ENCODE measurements at places on chromosomes 4 and X.

DNA sequence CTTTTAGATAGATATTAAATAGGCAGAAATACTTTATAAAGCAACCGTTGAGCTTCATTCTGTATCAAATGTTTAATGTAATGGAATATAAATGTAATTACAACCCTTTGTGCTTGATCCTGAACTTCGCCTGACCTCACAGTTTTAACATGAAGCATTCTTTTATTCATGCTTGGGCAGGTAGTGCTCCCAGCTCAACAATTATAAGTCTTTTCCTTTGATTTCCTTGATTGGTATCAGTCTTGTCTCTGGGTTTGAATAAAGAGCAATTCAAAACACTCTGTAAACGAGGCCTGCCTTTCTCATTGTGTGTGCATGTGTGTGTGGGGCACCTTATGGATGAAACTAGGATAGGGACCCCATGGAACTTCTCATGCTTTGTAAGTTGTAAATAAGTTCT lies 6.8 kb downstream of the METAP1 start:
- DNase-seq: no peak

DNA sequence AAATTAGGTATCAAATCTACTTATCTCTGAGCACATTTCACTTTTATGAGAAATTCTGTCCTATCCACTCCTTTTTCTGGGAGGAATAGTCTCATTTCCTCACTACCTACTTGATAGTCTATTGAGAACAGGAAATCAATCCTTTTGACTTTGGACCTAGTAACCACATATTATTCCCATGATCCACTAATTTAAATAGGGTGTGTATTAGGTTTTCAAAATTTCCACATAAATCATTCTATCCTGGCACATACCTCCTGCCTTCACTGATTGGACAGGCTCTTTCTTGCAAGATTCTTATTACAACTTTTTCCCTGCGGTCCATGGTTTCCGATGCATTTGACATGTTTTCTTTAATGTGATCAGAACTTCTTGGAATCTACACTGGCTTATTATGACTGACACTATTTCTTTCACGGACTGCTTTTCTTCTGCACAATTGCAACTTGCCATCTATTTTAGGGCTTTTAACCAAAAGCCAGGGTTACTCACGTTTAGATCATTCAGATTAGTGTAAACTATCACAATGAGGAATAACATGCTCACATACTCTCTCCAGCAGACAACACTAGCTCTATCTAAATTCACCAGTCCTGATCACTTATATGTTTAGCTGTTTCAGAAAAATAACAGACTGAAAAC lies 419.9 kb upstream of the SLIT2 start:
- DNase-seq: no peak

GRCh38 chr4:176838601-176839433 lies 46.1 kb upstream of the VEGFC start:
- no peak for DNase-seq

DNA sequence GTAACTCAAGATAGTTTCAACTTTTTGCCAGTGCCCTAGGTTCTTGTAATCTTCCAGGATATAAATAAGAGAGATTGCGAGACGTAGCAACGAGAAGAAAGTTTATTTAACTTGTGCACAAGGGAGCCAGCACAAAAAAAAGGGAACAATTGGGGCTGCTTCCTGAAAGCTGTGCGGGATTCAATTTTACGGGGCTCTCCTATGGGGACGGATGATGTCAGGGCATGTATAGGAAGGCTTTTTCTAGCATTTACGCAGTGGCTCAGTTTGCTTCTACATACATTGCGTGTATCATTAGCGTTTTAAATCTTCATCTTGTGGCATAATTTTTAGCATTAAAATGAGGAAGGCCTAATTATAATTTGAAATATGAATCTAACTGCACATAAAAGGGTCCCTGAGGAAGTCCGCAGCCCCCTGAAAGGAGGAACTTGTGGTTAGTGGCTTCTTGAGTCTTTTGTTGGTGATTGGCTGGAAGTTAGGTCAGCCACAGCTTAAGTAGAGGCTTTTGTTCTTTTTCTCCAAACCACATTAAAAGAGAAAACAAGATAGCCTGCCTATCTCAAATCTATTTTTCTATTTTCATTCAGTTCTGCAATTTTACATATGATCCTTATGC lies 668.2 kb upstream of the NDST4 start:
- no peak for DNase-seq

Data from esophagus squamous epithelium (tissue), 5 donors.